ENCODE measurements at places on chromosomes 1 and 21. TPM values are rescaled to one million over a fixed set of nuclear protein-coding genes. Genes with fewer than 3 reads are reported as not detected.

DNA sequence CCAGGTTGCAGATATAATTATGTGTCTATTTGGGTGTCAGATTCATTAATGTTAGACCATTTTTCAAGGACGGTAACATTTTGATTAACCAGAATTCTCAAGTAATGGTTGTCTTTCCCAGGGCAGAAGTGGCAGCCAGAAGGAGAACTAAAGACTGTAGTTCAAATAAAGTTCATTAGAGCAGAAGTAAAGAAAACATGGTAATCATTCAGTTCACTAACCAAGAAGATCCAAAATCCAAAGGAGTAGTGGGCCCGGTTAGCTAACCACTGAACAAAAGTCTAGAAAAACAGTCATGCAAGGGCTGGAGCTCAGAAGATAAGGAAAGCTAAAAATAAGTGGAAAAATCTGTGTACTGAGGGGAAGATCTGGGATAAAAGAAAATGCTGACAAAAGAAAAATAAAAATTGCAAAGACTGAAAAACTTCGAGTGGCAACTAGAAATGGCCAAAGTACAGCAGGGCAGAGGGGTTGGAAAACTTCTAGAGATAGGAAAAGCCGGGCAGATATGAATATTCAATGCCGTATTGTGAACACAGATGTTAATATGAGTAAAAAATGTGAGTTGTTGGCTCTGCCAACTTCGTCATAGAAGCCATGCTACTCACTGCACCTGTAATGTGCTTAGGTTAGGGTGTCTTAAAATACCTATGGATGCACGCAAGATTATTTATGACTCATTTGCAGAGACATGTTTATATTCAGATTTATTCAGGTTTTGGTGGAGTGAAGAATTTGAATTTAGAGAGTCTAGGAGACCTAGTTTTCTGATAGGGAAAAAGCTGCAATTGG is 925.9 kb downstream of the LTN1 start:
- no peak for DNase-seq

DNA sequence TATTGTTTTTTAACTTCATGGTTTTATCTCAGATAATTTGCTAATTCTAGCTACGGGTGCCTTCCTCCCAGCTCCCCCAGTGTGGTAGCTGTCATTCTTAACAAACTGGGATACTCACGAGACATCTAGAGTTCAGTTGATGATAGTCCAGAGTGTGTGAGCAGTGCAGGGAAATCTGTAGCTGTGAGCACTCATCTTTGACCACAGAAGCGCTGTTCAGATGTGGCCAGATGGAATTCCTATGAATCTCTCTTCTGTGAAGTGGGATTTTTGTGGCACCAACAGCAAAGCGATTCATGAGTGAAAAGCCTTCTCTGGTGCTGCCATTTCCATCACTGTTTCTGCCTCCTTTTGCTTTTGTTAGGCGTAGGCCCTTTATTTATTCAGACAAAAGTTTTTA is 125.1 kb downstream of the NFIA start:
- DNase-seq = no peak

DNA sequence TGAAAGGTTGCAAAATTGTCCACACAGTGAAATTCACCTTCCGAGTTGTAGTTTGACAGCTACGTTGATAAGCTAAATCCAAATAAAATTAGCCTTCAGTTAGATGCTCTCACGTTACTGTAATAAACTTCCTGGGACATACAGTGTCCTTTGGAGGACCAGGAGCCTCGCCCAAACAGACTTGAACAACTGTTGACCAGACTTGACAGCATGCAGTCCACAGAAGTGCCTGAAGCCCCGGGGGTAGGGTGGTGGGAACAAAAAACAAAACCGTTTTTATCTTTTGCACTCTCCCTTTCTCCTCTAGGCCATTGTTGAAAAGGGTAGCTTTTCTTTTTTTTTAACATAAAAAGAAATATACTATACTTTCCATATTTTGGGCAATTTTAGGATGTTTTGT is 172.8 kb upstream of the SAMSN1 start:
- no peak for DNase-seq

The S100A14 gene
- not detected for total RNA-seq

- no peak for DNase-seq
Observed at GRCh38 chr1:180633057-180634056, 1.5 kb downstream of the XPR1 start.

- no peak for DNase-seq
Observed at GRCh38 chr1:203145321-203146041, 18.0 kb downstream of the ADORA1 start.

The PLA2G2C gene
- not detected for total RNA-seq

GRCh38 chr1:40153073-40153770 is 8.0 kb upstream of the RLF start:
- peak; percentile 41 for DNase-seq
